Prostate gland (tissue), 2 donors: ENCODE measurements at places on chromosomes 11 and 22.
A peak's percentile ranks its signal among the peaks of the same experiment; 100 is the strongest.

DNA sequence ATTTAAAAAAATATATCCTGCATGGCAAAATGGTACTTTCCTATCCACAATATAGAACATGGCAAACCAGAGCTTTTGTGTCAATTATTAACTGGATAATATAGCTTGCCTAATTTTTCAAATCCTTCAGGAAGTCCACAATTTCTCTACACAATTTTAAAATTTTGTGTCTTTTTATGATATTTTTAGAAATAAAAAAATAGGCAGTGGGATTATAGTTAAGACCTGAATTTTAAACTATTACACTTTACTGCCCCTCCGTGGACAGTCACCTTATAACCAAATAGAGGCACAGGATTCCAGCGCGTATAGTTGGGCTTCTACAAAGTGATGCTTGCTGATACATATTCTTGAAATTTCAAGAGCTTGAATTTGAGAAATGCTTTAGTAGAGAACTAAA, 2.1 kb upstream of the DMC1 start:
- peak; percentile 28 for DNase-seq

DNA sequence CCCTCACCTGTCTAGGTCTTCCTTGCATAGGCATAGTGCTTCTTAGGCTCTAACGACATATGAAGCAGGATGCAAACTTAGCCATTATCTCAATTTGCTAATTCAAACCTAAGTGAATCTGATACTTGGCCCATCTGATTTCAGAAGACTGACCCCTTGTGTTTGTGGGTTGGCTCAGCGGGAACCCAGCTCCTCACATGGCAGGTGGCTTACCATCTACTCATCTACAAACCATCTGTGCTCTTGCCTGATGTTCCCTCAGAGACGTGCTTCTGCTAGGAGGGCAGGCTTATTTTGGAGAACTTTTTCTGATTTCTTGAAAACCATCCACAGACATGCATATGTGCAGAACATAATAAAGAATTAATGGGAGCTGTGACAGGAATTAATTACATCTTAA, 15.2 kb downstream of the ELMOD1 start:
- DNase-seq: no peak

DNA sequence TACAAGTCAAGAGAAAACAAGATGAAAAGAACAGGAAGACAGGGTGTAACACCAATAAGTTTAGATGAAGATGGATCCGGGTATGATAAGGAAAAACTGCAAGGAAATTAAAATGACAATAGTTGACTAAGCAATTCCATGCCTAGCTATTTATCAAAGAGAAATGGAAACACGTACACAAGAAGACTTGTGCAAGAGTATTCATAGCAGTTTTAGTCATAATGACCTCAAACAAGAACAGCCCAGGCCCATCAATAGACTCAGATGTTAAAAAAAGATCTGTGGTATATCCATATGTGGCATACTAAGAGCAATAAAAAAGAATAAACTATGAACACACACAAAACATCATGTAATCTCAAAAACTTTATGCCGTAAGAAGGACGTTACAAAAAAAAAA, 33.2 kb downstream of the SLC5A12 start:
- no peak for DNase-seq

- DNase-seq: no peak
These were observed 60.1 kb upstream of the ZC3H12C start for GRCh38 chr11:110032957-110033570.

DNA sequence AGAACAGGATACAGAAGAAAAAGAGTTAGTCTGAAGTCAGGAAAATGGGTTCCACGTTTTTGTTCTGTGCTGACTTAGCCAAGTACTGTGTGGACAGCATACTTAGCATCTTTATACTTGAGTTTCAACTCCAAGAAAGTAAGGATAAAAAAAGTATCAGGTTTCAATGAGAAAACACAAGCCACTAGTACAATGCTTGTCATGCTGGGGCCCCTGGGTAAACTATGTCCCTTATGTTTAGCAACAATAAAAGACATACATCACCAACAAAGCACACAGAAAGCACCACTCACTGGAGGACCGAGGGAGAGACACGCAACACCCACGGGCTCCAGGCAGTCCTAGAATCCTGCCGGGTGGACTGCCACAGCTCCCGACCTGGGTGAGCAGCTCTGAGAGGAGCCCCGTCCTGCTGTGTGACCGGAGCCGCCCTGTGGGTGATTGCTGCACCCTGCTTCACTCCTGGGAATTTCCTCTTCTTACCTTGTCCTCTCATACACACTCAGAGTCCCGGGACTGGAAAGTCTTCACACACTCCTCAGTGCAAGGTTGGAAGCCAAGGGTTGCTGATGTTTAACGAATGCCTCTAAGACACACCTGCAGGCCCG, 890.5 kb downstream of the BRD1 start:
- DNase-seq: no peak

DNA sequence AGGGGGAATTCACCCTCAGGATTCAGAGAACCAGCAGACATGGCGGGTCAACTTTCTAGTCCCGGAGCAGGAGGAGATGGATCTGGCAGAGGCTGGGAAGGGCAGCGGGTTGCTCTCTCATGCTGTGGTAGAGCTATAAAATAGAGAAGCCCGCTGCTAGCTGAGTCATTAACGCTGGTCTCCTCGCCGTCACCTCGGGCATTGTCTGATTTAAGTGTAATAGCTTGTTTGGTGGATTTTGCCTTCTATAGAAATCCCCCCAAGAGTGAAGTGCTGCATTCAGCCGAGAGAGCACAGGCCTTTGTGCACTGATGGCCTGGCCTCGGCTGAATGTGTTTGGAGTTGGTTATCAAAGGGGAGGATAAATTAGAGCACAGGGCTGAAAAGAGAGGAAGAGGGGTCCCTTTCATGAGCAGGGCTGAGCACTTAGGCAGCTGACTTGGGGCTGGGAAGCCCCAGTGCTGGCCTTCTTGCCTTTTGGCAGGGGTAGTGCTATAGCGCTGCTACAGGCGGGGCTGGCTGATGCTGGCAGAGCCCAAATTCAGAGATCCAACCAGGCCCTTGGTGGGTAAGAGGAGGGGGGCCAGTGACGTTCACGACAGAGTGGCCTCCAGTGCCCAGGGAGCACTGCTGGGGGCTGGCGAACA, 161.1 kb upstream of the CADM1 start:
- DNase-seq: no peak

DNA sequence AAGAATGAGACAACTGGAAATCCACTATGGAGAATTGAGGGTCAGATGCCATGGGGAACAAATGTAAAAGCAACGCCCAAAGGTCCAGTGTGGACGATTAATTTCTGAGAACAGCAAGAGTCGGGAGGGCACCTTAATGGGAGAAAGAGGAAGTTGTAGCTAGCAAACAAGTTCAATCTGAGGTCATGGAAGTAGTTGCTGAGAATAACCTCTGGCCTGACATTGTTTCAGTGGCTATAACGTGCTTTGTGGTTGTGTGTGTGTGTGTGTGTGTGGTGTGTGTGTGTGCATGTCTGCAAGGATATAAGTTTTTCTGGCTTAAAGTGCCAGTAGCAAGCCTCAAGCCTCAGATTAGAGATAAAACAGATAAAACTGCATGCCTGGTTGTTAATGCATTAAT, 1630.1 kb upstream of the TENM4 start:
- no peak for DNase-seq

GRCh38 chr11:67499808-67500483, 5.2 kb downstream of the PITPNM1 start:
- no peak for DNase-seq

DNA sequence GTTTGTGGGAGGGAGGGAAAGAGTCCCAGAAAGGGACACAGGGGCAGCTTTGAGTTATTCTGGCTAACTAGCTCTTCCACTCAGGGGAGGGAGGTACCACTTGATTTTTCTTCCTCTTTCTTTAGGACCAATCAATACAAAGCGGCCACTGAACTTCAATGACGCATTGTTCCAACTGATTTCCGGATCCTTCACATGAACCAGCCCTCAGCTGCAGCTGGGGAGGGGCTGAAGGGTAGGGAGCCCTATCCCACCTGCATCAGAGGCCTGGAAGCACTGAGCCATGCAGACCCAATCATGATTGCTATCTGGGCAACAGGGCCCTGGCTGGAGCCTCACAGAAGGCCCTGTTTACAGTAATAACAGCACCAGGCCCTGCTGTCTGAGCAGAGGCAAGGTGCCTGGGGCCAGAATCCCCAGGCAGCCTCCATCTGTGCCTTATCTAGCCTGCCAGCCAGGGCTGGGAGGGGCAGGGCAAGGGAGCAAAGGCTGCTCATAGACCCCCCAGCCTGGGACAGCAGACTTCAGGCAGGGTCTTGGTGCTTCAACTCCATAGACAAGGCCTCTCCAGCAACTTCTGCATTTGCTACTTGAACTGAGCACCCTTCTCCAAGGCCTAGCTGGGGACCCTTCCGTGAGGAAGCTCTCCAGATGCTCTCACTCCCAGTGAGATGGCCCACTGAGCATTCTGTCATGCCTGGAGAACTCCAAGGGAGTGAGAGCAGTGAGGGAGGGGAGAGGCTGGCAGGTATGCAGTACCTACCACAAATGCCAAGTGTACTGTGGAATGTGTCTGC, 22.5 kb downstream of the CLPB start:
- DNase-seq: no peak

GRCh38 chr11:83292709-83293456, 6.7 kb upstream of the CCDC90B start:
- DNase-seq: peak; percentile 41

- DNase-seq: no peak
These were observed 42.4 kb downstream of the ADAMTS15 start for GRCh38 chr11:130490682-130491449.

DNA sequence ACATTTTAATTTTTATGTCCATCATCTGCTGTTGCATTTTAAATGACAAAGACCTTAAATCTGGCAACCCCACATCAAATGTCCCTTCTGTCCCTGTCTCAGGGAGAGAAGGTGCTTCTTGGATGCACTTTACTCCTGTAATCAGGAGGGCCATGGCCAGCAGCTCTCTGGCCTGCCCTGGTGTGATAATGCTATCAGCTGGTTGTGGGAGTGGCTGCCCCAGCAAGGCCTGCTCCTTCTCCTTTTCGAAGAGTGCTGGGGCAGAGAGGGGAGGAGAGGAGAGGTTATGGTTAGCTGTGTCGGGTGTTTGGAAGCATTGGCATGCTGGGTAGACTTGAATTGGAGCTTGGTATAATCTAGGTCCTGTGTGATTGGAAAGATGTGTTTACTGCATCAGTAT, 12.8 kb downstream of the TNRC6B start:
- no peak for DNase-seq

GRCh38 chr11:6360183-6360582, 30.1 kb upstream of the SMPD1 start:
- DNase-seq: no peak
